ENCODE measurements at places on chromosomes 13 and 19.

GRCh38 chr19:55552620-55553019 lies 7.3 kb upstream of the SBK3 start:
- DNase-seq: no peak

DNA sequence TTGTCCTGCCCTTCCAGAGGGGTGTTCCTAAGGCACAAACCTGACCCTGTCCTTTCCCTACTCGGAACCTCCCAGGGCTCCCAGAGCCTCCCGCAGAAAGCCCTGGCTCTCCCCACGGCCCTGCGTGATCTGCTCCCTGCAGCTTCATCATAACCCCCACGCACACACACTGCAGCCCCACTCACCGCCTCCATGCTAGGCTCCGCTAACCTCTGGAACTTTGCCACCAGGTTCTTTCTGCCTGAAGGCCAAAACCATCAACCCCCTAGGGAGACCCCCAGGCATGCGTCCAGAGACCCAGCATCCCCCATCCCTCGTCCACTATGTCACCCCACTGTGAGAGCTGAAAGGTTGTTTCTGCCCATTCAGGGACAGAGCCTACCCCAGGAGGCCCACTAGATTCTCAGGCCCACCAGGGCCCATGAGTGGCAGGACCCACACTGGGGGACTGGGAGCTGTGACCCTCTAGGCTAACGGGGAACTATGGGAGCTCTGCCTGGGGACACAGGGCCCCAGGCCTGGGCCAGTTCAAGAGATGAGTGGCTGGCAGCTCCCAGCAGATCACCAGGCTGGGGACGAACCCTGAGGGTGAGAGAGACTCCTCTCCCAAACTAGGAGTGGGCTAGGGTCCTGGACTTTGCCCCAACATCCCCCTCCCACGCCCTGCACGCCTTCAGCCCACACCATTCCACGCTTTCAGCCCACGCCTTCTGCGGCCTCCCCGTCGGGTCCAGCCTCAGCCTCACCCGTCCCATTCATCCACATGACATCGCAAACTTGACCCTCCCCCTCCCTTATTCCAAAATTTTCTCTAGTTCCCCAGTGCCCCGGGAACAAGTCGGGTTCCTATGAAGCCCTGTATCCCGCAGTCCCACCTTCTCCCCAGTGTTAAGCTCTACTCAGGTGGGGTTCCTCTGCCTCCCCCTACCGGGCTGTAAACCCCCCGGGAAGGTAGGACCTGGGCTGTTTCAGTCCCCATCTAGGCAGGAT lies 33.2 kb upstream of the PNMA8B start:
- DNase-seq: no peak

DNA sequence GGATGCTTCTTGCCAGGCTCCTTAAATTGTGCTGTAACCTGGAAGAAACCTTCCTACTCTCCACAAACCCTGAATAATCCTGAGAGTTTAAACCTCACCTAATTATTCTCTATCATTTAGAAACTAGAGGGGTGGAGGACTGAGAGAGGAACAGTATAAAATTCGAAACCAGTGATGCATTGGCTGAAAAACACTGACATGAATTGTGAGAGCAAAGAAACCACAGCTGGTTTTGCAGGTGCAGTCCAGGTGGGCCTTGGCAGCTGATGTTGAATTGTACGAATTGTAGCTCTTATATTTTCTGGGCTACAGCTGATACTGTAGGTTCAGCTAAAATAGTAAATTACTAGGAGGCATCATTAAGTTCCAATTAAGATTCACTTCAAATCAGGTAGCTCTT lies 227.0 kb upstream of the SLITRK5 start:
- DNase-seq: no peak

GRCh38 chr13:73169971-73170370 lies 111.2 kb downstream of the KLF5 start:
- no peak for DNase-seq

GRCh38 chr19:35991731-35992450 lies 3.1 kb upstream of the SDHAF1 start:
- no peak for DNase-seq

DNA sequence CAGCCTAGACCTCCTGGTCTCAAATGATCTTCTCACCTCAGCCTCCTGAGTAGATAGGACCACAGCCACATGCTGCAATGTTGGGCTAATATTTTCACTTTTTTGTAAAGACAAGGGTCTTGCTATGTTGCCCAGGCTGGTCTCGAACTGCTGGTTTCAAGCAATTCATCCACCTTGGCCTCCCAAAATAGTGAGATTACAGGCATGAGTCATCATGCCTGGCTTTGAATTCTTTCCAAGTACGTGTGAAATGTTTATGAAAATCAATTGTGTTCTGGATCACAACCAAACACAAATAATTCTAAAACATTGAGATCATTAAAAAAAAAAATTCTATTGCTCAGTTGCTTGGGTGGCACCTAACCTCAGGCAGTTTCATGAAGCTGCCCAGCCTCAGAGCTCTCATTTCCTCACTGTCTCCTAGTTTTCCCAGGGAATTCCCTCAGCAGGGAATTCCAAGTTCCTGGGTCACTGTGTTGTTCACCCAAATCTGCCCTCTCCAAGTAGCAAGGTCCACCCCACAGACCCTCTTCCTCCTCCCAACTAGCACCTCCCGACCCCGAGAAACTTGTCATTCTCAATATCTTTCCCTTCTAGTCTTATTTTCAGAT lies 44.8 kb downstream of the ING1 start:
- no peak for DNase-seq

DNA sequence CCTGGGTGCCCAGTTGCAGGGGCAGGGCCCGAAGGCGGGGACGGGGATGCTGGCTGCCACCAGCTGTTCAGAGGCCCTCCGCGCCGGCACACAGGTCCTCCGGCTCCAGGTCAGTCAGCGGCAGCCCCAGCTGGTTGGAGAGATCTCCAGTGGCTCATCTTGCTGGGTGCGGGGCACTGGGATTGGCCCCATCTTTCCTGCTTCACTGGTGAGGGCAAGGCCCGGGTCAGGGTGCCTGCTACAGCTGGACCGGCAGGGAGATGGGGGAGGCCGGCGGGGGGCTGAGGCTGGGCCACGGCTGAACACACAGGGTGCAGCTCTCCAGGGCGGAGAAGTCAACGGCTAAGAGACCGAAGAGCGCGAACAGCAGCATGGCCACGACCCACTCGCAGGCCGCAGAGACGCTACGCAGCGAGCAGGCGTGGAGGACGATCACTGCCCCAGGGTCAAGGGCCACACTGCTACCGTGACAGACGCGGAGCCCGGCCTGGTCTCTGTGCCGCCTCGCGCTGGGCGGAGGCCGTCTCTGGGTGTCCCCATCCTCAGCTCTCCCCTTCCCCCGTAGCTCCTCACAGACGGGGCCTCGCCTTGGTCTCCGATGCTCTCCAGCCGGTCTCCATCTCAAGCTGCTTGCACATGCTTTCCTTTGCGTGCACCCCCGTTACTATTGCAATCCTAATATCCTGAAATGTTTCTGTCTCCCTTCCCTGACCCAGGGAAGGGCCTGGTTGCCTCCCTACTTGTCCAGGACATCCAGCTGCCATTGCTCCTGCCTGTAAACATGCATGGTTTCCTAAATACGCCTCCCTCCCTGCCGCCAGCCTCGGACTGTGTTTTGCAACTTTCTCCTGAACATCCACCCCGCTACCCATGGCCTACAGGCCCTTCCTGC lies 12.3 kb downstream of the TMEM150B start:
- DNase-seq: no peak

DNA sequence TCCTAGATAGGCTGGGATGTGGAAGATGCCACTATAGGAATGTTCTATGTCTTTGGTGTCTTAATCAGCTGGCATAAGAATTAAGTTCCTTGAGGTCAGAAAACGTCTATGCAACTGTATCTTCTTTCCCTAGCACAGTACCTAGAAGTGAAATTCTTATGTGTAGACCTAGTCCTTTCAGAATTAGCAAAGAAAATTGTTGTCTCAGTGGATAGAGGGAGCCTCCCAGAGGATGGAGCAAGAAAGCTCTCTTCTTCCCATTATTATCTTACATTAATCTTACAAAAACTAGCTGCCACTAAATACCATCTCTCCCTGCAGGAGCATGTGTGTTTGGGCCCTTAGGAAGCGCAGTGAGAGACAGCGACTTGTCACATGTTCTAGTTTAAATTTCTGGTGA lies 11.6 kb downstream of the CLDN10 start:
- no peak for DNase-seq

DNA sequence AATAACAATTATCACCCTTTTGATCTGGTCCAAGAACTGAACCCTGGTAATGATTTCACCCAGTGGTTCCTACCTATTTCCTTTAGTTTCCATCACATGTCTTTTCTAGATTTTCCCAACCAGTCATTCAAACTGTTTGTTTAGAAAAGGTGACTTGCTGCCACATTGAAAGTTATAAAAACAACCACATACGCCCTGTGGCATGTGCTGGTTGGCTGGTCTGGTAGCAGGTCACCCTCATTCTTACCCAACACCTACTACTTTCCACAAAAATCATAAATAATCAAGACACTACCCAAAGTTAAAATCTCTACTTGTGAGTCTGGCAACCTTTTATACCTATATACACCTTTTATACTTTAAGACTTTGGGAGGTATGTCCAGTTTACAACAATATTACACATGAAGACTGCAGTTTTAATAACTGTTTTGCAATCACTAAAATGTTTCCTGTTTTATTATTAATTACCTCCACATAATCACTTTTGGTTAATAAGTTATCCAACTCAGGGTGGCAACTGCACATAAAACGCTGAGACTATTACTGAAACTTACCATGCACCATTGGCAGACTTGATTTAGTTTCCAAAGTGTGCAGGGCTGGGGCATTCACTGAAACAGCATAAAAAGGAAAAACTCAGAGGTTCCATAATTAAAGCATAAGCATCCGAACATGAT lies 38.9 kb downstream of the DZIP1 start:
- no peak for DNase-seq

- no peak for DNase-seq
Observed at GRCh38 chr19:58535857-58536256, 8.0 kb upstream of the TRIM28 start.

GRCh38 chr19:39498798-39499642 lies at the start of gene DLL3:
DLL3 (plus strand) TSS chr19:39498947; CDS start chr19:39498975, 28 bp downstream.
- DNase-seq: no peak

DNA sequence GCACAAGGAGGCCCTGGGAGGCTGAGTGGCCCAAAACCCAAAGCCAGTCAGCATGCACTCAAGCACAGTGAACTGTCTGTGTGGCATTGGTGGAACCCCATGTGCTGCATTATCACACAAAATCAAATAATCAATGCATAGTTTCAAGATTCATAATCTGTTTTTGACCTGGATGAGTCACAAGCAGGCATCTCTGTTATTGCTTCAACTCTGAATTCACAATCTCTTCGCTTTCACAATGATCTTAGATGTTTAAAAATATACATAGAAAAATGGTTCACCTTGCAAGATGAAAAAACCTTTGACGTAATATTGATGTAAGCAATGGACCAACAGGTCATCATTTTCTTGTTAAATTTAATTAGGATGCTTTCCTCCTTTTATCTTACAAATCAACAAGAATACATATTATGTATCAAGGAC lies 455.4 kb downstream of the IRS2 start:
- no peak for DNase-seq

DNA sequence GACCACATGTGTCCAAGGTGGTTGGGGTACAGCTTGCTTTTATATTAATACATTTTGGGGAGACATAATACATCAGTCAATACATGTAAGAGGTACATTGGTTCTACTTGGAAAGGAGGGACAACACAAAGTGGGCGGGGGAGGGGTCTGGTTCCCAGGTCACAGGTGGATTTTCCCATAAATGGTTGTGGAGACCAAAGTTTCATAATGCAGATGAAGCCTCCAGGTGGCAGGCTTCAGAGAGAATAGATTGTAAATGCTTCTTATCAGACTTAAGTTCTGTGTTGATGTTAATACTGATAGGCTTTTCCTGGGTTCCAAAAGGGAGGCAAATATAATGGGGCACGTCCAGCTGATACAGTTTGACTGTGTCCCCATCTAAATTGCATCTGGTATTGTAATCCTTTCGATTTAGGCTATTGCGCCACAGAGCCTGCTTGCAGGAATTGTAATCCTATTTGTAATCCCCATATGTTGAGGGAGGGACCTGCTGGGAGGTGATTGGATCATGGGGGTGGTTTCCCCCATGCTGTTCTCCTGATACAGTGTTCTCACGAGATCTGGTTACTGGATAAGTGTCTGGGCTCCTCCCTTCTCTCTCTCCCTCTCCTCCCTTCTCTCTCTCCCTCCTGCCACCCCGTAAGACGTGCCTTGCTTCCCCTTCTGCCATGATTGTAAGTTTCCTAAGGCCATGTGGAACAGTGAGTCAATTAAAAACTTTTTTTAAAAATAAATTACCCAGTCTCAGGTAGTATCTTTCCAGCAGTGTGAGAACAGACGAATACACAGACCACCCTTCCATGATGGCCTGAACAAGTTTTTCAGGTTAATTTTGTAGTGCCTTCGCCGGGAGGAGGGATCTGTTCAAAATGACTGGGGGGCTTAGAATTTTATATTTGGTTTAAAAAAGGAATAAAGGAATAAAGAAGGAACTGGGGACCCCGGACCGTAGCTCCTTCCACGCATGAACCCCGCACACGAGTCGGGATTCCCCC lies 44.9 kb downstream of the ZNF823 start:
- no peak for DNase-seq

GRCh38 chr19:4742723-4743646 lies 19.3 kb upstream of the DPP9 start:
- DNase-seq: no peak
